Stimulated activated naive CD8-positive, alpha-beta T cell treated with anti-CD3 and anti-CD28 coated beads, Interleukin-15, amount 100 ng/mL, for 72 hours (primary cell): ENCODE measurements at places on chromosomes 16 and 17.

- no peak for DNase-seq
These were observed 8.8 kb downstream of the PMM2 start for GRCh38 chr16:8806272-8806983.

- DNase-seq: no peak
These were observed 22.8 kb downstream of the G6PC3 start for GRCh38 chr17:44093231-44093900.

GRCh38 chr17:79002796-79003593 lies 6.6 kb downstream of the CANT1 start:
- DNase-seq: no peak

DNA sequence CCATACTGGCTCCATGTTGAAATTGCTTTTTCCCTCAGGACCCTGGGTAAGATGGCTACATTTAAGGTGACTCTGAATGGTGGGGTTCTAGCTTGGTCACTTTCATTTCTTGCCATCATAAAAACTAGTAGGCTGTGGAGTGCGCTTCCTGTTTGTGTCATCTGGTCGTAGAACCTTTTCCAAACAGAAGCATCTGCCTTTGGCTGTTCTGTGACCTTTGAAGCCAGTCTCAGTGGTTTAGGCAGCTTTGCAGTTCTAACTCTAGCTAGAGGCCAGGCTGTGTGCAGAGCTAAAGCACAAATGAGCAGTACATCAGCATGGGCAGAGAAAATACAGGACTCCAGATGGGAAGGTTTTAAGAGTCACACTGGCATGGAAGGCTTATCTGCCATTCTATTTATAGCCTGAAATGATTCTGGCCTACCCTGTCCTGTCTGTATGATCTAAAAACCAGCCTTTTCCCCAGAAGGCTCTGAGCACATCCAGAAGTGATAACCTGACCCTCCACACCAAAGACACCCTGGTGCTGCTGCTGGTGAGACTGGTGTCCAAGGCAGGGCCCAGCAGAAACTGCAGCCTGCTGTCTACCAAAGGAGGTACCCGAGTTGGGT lies 8.6 kb downstream of the ESRP2 start:
- no peak for DNase-seq

GRCh38 chr16:83037884-83038283 lies 411.1 kb downstream of the CDH13 start:
- no peak for DNase-seq

DNA sequence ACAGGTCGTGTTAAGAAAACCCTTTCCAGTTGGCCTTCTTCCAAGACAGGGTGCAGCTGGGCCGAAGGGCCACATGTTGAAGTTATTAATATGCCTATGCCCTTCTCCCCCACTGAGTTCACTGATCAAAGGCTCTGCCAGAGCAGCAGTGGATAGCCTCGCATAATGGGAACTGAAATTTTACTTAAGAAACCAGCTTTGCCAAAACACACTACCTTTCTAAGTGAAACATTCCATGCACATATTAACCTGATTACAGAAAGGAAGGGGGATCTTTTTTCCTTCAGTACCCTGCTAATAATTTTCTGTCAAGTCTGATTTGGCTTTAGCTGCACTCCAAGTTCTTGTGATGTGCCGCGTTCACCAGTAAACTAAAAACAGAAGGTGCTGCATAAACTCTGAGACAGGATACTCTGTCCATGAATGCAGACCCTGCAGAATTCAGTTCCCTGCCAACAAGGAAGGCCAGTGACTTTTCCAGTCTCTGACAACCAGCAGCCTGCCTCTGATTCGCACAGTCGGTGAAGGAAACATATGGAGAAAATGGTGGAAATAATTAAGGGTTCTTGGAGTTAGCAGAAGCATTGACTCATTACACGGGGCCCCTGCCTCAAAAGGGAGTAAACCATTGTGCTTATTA lies 283.8 kb downstream of the ZFHX3 start:
- DNase-seq: no peak

DNA sequence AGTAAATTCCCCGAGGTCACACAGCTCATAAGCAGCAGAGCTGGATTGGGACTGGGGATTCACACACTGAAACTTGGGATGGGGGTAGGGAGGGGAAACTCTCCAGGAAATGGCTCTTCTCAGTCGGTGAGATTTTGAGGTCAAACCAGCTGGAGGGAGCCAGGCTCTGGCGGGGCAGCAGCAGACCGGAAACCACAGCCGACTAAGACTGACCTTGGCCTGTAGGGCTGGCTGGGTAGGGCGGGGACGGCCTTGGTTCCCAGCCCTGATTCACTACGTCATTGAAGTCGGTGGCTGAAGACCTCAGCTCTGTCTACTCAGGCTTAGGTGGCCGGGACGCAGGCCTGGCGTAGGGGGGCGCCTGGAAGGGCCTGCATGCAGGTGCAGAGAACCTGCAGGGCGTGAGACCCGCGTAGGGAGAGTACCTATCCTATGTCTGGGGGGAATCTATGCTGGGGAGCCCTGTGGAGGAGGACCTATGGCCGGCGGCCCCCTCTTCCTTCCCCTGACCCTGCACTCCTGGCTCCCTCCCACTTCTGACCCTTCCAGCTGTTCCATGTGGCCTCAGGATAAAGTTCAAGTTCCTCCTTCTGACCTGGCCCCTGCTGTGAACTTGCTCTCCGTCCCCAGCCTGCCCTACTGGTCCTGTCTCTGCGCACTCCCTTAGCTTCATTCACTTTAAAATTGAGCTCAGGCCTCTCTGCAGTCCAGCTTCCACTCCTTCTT lies 11.9 kb upstream of the SLC4A1 start:
- peak; percentile 16 for DNase-seq
